ENCODE measurements at places on chromosomes 13 and 19. TPM values are rescaled to one million over a fixed set of nuclear protein-coding genes. Genes with fewer than 3 reads are reported as not detected.

C19orf38 gene
- polyA plus RNA-seq, result 0.26 TPM

SGCG gene
- polyA plus RNA-seq, result 0.29 TPM

DNA sequence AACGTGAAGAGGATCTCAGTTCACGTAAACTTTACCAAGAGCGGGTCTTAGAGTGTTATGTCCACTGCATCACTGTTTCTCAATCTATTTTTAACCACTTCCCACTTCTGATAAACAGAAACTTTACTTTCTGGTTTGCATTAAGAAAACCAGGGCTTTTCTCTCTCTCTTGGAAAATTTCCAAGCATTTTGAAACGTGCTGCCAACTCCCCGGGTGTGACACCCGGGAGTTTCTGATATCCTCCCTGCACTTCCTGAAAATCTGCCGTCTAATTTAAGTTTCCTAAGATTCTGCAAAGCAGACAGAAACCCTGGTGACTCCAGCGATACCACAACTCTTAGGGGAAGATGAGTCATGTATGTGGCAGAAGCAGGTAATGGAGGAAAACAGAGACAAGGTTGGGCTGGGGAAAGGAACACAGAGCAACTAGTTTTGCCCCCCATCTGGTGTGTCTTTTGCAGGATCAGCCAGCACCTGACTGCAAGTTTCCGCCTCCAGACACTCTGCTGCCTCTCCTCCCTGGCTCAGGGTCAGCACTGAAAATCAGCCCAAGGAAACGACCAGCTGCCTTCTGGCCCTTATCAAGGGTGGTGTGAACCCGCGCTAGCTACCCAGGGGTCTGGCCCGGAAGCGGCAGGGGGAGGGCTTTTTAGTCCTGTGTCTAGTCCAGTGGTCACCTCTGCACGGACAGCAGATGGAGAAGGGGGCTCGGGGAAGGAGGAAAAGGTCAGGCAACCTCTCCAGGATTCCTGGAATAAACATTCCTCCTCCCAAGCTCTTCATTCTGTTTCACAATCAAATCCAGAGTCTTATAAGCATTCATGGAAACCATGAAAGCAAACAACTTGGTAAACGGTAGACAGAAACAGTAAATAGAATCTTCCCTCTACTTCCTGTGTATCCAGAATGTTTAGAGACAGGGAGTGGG lies 11.3 kb upstream of the FFAR2 start:
- DNase-seq, result no peak

DNA sequence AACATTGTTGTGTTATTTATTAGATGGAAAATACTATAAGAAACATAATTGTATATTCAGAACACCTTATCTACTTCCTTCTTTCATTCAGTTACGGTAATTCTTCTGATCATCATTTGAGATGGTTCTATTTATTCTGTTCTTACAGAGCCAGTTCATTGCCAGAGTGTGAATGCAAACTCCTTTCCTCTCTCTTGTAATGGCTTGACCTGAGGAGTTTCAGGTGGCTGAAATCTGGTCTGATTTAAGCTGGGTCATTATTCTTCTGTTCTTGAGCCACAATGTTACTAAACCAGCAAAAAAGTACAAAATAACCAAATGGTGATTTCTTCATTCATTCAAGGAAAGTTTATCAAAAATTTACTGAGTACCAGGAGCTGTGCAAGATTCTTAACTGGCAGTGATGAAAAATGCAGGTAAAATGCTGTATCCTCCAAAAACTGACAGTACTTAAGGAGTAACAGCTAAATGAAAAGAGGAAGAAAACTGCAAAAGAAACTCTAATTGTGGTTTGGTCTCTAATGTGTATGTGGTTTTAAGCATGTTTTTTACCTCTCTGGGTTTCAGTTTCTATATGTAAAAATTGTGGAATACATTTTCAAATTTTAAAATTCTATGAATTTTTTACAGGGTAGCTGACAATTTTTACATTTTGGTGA lies 182.4 kb upstream of the UFM1 start:
- no peak for DNase-seq

DNA sequence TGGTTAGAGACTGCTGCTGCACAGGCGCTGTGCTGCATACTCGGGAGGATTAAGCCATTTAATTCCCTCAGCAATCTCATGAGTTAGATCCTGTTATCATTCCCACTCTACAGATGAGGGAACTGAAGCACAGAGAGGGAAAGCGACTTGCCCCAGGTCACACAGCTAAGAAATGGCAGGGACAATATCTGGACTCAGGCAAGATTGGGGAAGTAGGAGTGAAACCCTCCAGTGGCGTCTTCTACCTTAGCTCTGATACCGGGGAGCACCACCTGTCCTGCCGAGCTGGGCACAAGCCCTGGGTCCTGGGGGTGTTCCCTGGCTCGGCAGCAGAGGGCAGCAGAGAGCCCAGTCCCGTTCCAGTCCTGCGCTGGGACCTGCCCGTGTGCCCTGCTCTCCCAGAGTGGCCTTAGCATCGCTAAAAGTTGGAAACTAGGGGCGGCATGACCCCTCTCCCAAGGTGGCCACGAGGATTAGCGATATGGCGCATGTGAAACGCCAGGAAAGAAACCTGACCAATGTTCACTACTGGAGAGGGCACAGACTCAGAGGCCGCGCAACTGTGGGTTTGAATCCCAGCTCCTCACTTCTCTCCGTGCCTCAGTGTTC lies 20.5 kb downstream of the CYTH2 start:
- no peak for DNase-seq

DNA sequence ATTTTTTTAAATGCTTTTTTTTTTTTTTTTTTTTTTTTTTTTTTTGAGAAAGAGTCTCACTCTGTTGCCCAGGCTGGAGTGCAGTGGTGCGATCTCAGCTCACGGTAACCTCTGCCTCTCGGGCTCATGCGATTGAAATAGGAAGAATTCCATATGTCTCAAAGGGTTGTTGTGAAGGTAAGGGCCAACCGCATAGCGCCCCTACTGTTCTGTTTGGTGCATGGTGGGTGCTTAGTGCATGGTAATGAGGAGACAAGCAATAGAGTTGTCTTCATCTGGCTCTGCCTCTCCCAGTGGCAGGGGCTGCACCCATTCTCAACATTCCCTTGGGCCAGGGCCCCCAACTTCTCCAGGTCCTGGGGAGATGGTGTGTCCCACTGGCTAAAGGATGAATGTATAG lies 68.7 kb downstream of the RASL11A start:
- no peak for DNase-seq

DNA sequence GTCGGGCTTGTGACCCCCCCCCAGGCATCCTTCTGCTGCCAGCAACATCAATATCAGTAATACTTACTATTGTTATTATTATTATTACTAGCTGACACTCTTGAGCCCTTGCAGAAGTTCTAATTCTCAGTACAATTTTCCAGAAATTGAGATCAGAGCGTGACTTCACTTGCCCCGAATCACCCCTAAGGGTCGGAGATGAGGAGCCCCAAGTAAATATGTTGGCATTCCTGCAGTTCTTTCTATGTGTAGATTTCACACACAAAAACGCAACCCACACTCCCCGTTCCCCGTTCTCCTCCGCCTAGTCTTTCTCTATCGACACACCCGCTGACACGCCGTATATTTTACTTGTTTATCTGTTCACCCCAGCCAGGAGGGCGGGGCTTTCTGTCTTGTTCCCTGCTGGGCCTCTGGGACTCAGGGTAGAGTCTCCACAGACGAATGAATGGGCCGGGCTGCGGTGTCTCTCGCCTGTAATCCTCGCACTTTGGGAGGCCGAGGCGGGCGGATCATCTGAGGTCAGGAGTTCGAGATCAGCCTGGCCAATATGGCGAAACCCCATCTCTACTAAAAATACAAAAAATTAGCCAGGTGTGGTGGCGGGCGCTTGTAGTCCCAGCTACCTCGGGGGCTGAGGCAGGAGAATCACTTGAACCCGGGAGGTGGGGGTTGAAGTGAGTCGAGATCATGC lies 14.7 kb downstream of the TLE5 start:
- no peak for DNase-seq

DNA sequence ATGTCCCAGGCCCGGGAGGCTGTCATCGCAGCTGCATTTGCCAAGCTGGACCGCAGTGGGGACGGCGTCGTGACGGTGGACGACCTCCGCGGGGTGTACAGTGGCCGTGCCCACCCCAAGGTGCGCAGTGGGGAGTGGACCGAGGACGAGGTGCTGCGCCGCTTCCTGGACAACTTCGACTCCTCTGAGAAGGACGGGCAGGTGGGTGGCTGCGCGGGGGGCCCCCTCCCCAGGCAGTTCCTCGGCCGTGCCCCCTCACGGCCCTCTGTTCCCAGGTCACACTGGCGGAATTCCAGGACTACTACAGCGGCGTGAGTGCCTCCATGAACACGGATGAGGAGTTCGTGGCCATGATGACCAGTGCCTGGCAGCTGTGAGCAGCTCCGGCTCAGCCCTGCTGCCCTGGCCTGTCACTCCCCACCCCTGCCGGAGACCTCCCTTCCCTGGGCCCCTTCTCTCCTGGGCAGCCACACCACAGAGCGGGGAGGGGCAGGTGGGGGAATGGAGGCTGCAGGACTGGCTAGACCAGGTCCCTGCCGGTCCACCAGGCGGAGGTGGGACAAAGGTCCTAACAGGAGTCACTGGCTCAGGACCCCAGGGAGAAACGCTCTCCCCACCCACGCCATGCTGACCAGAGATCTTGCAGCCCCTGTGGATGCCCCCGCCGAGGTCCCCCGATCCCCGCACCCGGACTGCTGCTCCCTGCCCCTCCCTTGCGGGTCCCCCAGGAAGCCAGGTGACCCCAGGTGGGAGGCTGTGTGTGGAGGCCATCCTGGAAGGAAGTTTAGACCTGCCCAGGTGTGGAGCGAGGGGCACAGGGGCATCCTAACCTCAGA lies 1.1 kb downstream of the CAPS start:
- DNase-seq, result no peak

DNA sequence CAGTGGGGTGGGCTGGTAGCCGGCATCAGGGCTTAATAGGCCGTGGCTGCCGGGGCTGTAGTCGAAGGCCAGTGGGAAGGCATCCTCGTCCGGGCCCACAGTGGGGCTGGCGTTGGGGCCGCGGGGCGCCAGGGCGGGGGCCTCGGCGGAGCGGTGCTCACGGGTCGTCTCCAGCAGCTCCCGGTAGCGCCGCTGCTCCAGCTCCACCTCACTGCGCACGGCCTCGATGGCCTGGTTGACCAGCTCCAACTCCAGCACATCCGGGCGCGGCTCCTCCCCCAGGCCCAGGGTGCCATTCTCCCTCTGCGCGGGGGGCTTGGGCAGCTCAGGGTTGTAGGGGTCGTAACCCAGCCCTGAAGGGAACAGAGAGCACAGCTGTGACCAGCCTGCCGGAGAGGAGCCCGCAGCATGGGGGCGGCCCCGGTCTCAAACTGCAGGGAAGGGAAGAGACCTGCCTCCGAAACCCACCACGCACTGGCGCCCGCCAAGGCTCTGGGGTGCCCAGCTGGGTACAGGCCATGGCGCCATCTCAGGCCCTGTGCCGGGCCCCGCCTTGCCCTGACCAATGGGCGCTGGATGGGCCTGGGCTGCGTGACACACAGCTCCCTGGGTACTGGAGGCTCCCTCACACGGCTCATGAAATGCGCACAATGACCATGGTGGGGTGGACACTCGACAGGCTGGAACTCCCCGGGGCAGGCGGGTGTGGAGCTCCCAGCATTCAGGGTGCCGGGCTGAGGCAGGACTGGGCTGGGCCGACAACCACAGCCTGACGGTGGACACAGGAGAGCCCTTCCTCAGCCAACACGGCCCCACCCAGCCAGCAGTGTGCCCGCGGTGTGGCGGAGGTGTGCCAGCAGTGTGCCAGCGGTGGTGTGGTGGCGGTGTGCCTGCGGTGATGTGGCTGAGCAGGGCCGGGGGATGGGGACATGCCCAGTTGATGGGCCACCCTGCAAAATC lies 16.5 kb upstream of the ATP8B3 start:
- no peak for DNase-seq

DNA sequence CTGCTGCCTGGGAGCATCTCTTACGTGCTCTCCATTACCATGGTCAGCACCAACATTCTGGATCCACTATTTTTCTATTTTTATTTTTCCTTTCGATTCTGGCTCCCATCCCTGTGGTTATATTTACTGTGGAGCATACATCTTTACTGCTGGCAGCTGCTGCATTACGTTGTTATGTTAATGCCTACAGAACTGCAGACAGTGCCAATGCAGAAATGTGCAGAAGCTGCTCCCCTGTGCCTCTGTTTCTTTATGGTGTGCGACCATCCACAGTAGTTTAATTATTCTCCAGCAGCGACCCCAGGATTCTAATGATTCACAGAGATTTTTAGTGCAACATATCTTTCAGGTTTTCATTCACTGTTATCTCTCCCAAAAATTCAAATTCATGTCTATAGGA lies 911.7 kb upstream of the SLITRK6 start:
- no peak for DNase-seq

All from BJ (cell line).